Left renal cortex interstitium (tissue), 4 donors: ENCODE measurements at places on chromosomes 7 and 10. TPM values are rescaled to one million over a fixed set of nuclear protein-coding genes. Genes with fewer than 3 reads are reported as not detected.

- no peak for DNase-seq
These were observed 68.8 kb upstream of the PITRM1 start for GRCh38 chr10:3241274-3241921.

DNA sequence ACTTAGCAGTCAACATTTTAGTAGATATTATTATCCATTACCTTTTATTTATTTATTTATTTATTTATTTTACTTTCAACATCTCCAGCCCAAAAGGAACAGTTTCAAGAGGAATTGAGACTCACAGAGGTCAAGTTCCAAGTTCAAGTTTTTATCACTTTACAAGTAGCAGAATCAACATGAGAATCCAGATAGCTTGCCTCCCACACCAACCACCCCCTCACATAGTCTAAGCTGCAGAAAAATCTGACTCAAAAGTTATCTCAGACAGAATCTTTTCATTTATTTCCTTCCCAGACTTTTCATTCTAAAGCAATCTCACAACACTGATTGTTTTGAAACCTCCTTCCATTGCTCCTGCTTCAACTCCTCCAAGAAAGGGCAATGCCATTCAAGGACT lies 129.6 kb downstream of the GRM3 start:
- no peak for DNase-seq

- DNase-seq: no peak
These were observed 70.6 kb downstream of the AP3M1 start for GRCh38 chr10:74079936-74080590.

- DNase-seq: no peak
These were observed 12.9 kb downstream of the GRM8 start for GRCh38 chr7:127239814-127240213.

DNA sequence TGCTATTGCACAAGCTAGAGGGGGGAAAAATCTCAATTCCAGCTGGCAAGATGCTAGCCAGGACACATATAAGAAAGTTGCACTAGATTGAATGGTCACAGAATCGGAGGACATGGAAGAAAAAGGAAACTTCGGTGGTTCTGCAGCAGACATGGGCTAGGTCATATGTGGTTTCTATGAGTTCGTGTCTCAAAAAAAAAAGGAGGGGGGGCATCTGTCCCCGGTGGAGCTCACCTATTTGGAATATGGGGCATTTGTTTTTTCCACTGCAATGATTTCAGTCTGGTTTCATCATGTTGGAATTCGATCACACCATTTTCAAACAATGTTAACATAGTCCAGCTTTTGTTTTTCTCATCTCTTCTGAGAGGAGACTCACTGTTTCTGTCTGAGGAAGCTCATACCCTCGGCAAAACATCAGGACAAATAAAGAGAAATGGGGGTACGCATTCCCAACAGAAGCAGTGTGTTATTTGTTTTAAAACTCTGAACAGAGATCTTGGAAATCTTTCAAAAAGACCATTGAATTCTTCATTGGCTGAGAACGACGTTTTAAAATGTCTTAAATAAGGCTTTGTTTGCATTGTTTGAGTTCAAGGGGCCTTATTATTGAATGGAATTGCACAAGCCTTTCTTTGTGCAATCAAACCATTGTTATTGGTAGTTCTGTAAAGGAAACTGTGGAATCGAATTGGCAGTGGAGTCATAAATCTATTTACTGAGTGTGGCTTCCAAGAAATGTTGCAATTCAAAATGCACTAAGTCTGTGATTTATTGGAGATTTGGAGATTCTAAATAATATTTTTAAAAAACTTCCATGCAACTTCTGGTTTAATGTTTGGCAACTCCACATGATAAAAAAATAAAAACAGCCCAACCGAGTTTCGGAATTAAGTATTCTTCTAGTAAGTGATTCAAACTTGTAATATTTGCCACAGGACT lies 173.2 kb downstream of the RTKN2 start:
- no peak for DNase-seq

DNA sequence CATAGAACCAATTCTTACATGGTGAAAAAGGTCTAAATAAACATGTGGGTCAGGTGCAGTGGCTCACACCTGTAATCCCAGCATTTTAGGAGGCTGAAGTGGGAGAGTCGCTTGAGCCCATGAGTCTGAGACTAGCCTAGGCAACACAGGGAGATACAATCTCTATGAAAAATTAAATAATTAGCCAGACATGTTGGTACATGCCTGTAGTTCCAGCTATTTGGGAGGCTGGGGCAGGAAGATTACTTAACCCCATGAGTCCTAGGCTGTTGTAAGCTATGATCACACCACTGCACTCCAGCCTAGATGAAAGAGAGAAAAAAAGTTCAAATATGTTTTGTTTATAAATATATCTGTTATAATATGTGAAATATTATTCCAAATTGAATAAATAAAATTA lies 643.6 kb downstream of the IPMK start:
- no peak for DNase-seq

GRCh38 chr7:42080841-42081586 lies 156.0 kb downstream of the GLI3 start:
- no peak for DNase-seq

DNA sequence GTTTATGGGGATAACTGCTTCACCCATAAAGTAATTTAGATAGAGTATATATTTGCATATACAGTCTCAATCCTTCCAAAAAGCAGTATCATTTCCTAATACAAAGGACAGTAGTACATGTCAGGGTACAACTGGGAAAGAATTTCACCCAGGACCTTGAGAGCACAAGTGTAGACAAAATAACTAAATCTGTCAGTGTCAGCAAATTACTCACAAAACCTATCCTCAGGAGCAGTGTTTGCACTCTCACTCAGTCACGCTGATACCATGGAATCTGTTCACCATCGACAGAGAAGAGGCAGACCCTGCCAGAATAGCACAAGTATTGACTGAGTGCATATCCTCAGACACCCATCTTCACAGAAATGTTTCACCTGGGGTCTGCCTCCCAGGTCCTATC lies 554.7 kb upstream of the PHF14 start:
- no peak for DNase-seq

DNA sequence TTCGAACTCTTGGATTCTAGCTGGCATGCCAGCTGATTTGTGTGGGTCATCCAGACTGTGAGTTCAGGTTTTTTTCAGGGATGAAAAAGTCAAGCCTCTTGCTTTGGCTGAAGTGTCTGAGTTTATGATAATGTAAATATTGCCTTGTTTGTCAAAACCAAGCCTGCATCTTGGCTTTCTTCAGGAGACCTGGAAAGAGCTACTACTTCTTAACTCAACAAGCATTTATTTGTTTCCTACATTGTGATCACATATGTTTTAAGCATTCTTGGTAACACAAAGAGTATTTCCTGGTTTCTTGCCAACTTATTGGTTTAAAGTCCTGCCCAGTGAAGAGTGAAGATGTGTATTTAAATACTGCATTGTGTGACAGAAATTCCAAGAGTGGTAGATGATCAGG lies 407.1 kb downstream of the LRMDA start:
- no peak for DNase-seq

DNA sequence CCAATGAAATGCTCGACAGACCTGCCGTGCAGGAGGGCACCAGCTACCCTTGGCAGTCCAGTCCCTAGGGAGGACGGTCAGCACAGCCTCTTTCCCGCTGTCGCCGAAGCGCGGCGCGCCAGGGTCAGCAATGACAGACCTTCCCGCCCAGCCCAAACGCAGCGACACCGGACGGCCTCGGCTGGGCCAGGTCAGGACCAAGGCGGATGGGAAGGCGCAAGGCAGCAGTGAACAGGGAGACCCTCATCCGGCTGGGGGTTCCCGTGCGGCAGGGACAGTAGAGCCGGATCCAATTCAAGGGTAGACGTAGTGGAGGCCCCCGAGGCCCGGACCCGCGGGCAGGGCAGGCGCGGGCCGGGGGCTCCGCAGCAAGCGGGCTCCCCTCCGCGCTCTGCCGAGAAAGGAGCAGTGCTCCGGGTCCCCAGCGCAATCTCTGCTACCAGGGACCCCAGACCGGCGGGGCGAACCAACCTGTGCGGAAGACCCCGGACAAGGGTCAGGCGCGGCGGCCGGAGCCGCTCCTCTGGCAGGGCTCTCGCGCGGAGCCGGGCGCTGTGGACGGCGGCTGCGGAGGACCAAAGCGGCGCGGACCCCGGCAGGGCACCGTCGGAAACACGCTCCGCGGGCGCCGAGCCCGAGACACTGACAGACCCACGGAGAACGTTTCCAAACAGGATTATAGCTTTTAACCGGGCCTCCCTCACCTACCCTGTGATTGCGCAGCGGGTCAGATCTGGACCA lies at the start of gene SEC31B:
SEC31B (minus strand) TSS at position 551 of the 741 bp plus-strand sequence. CDS start 2,909 bp downstream, outside the sequence.
- no peak for DNase-seq

GRCh38 chr7:23341846-23342598 lies 42.9 kb downstream of the MALSU1 start:
- DNase-seq: no peak

- no peak for DNase-seq
These were observed 134.3 kb upstream of the ASAH2 start for GRCh38 chr10:50385624-50386023.

GRCh38 chr10:92027141-92027540 lies 103.6 kb downstream of the BTAF1 start:
- no peak for DNase-seq

DNA sequence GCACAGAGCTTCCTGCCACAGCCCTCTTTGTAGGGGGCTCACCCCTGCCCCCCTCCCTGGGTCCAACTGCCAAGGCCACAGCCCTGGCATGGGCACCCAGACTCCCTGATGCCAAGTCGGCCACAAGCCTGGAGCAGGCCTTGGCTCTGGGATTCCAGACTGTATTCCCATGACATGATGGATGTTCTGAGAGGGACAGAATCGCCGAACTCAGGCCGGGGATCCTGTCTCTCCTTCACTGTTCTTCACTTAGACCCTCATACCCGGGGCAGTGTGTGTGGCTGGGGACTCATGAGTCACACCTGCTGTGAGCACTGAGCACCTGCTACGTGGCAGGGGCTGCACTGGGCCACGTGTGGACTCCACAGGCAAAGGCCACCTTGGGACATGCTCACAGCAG lies 7.9 kb downstream of the CALML5 start:
- no peak for DNase-seq

DNA sequence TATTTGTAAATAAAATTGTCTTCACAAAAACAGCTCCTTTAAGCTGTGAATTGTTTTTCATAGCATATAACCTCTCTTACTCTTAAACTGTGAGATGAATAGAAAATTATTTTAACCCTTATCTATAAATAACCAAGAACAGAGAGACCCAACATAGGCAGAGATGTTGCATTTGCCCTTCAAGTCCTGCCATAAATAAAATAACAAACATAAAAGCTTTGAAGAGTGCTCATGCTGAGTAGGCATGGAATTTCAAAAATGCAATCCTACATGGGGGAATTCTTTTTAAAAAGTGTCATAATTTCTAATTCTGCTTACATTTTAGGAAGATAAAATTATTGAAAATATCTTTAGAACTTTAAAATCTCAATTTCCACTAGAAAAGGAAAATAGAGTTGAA lies 124.1 kb upstream of the FERD3L start:
- DNase-seq: no peak

- no peak for DNase-seq
These were observed 5.6 kb upstream of the IFIT2 start for GRCh38 chr10:89296220-89296648.

GRCh38 chr10:102635377-102635776 lies 8.9 kb upstream of the TRIM8 start:
- DNase-seq: no peak

DNA sequence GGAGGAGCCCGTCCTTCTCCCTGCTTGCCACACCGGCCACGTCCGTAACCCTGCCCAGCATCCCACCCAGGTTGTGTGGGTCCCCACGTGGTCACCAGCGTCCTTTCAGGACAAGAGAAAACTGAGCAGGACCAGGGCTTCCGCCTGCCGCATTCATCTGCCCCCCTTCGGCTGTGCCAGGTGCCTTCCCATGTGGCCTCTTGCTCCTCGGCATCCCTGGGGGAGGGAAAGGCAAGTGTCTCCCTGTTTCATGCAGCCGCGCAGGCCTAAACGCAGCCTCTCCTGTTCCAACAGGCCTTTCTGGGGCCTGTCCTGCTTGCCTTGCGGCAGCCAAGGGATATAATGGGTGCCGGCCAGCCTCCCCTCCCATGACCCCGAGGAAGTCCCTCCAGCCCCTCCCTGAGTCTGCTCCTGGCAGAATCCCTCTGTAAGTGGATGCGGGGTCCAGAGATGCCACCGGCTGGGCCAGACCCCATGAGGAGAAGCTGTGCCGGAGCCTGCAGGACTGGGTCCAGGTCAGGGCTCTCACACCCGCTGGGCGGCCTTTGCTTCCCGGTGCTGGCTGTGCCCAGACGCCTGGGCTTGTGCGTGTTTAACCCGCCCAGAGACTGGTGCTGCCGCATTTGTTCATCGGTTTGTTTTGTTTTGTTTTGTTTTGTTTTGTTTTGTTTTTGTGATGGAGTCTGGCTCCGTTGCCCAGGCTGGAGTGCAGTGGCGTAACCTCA lies 23.1 kb downstream of the SHH start:
- no peak for DNase-seq

- no peak for DNase-seq
These were observed 2.5 kb upstream of the TNRC18 start for GRCh38 chr7:5426226-5426475.

The MRPS24 gene
- polyA plus RNA-seq: 74.2 TPM

The ATOH7 gene
- polyA plus RNA-seq: 1.8 TPM

The JAZF1 gene
- 15.5 TPM for polyA plus RNA-seq

The EIF4EBP2 gene
- 86.3 TPM for polyA plus RNA-seq

The CD36 gene
- polyA plus RNA-seq: 22.6 TPM

The TMEM229A gene
- 0.14 TPM for polyA plus RNA-seq

The MOGAT3 gene
- 0.72 TPM for polyA plus RNA-seq

The ZNHIT1 gene
- polyA plus RNA-seq: 73.6 TPM
